ENCODE measurements at places on chromosomes 3 and 15.

DNA sequence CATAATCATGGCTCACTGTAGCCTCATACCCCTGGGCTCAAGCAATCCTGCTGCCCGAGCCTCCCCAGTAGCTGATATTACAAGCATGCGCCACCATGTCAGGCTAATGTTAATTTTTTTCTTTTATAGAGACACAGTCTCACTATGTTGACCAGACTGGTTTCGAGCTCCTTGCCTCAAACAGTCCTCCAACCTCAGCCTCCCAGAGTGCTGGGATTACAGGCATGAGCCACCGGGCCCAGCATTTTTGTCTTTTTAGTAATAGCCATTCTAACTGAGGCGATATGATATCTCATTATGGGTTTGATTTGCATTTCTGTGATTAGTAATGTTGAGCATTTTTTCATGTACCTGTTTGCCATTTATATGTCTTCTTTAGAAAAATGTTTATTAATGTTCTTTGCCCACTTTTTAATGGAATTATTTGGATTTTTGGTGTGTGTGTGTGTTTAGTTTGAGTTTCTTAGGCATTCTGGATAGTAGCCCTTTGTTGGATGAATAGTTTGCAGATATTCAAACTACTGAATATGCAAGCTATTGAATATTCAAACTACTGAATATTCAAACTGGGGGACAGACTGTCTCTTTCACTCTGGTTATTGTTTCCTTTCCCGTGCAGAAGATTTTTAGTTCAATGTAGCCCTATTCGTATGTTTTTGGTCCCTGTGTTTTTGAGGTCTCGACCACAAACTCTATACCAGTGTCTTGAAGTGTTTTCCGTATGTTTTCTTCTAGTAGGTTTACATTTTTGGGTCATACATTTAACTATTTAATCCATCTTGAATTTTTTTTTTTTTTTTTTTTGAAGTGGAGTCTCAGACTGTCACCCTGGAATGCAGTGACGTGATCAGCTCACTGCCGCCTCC is 39.2 kb downstream of the CCDC66 start:
- DNase-seq, result no peak

- DNase-seq, result no peak
Measured at GRCh38 chr3:102926618-102927017, 491.8 kb downstream of the ZPLD1 start.

DNA sequence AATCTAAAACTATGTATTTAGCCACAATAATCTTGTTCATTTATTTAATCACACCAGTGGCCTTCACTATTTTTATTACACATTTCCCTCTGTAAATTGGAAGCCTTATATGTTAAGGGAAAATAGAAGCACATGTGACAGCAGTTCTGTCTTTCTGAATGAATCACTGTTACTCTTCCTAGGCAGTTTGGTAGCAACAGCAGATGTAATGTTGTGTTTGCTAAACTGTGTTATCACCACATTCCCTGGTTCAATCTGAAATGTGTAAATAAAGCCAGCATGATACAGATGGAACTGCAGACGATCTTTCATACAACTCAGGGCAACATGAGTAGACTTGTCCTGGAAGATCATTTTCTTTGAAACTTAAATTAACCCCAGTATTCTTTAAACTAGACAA is 220.1 kb downstream of the MCTP2 start:
- no peak for DNase-seq

GRCh38 chr15:38647683-38648082 is 83.1 kb upstream of the RASGRP1 start:
- no peak for DNase-seq

DNA sequence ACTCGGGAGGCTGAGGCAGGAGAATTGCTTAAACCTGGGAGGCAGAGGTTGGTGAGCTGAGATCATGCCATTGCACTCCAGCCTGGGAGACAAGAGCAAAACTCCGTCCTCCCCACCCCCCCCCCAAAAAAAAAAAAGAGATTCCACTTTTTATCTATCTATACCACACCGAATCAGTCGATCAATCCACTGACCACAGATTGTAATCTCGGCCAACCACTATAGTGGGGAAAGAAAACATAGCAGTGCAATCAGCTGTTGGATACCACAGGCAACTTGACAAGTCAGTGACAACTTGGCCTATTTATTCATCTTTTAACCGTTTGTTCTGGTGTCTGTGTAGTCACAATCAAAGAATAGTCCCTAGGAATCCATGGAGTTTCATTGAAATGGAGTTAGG is 299.2 kb downstream of the FHIT start:
- DNase-seq, result no peak

DNA sequence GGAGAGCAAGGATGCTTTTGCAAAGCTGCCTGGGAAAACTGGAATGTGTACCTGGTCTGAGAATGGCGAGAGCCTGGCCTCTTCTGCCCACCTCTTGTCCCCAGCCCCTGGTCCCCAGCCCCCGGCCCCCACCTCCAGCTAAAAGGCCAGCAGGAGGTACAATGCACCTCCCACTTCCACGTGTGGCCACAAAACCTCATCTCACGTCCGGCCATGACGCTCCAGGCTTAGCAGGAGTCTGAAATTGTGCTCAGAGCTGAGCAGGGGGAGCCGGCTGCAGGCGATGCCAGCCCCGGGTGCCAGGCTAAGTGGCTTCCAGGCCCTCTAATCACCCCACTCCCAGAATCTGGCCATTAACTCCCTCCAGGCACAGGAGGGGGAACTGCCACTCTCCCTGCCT is 83.1 kb upstream of the PRR20G start:
- no peak for DNase-seq

DNA sequence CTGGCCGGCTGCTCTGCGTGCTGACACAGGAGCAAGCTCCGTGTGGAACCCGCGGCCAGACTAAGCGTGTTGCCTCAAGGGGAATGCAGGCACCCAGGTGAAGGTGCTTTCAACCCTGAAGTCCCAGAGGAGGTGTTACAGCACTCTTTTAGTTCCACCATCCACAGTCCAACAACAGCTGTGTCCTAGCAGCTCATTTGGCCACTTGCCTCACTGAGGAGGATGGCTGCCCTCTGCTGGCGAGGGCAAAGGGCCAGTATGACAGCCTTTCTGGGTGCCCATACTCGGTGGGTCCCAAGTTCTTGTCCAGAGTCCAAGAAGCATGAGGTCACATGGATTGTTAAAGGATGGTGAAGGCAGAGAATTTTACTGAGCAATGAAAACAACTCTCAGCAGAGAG is 87.8 kb downstream of the C3orf85 start:
- no peak for DNase-seq

DNA sequence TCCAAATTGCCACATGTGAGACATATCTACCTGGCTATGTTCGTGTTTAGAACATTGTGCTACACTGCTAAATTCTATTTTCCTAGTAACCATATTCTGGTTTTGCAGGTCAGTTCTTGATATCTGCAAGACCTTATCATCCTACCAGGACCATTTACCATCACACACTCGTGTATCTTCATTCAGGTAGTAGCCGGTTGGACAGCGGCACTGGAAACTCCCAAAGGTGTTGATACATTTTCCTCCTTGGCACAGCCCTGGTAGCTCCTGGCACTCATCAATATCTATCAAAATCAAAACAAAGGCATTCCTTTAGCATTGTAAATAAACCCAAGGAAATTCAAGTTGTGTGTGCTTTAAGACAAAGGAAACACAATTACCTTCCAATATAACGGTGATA is 134.2 kb downstream of the DUT start:
- no peak for DNase-seq

GRCh38 chr3:14761121-14761672 is 57.6 kb upstream of the FGD5 start:
- DNase-seq, result no peak

Data from gastrocnemius medialis (tissue), 4 donors.